ENCODE measurements at places on chromosomes 5 and 9.

DNA sequence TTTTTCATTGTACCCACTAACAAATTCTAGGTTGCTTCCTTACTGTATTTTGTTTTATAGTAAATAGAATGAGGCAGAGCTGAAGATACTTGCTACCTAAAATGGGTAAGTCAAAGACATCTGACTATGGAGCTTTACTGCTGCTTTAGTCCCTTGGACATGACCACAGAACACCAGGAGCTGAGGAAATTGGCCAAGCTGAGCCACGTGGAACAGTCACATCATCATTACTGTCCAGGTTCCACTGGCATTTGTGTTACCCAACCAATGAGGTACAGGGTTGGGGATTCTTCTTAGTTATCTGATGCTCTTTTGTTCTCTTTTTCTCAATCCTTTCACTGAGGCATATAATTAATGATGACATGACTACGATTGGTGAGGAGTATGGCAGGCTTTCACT is 47.1 kb downstream of the SSBP2 start:
- no peak for DNase-seq

DNA sequence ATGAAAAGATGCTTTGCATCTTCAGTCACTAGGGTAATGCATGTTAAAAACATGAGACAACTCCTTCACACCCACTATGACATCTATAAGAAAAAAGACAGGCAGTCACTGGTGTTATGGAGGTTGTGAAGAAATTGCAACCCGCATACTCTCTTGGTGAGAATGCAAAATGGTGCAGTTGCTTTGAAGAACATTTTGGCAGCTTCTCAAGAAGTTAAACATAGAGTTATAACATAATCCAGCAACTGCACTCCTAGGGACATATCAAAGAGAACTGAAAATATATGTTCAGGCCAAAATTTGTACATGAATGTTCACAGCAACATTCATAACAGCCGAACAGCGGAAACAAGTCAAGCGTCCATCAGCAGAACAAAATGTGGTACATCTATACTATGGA is 46.3 kb upstream of the TBC1D9B start:
- no peak for DNase-seq

DNA sequence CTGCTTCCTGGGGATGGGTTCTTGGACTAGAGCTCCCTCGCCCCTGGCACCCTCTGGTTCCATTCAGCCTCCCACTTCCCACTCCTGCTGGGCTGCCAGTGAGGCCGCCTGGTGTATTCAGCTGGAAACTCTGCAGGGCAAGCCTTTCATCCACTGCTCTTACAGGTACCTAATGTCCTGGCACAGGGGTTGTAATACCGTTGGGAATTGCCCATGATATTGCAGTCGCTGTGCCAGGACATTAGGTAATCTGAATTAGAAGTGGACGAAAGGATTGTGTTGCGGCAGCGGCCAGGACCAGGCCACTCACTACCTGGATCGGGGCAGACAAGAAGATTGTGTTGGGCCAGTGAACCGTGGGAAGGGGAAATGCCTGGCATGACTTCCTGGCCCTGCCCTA is 13.1 kb downstream of the TMOD1 start:
- no peak for DNase-seq

DNA sequence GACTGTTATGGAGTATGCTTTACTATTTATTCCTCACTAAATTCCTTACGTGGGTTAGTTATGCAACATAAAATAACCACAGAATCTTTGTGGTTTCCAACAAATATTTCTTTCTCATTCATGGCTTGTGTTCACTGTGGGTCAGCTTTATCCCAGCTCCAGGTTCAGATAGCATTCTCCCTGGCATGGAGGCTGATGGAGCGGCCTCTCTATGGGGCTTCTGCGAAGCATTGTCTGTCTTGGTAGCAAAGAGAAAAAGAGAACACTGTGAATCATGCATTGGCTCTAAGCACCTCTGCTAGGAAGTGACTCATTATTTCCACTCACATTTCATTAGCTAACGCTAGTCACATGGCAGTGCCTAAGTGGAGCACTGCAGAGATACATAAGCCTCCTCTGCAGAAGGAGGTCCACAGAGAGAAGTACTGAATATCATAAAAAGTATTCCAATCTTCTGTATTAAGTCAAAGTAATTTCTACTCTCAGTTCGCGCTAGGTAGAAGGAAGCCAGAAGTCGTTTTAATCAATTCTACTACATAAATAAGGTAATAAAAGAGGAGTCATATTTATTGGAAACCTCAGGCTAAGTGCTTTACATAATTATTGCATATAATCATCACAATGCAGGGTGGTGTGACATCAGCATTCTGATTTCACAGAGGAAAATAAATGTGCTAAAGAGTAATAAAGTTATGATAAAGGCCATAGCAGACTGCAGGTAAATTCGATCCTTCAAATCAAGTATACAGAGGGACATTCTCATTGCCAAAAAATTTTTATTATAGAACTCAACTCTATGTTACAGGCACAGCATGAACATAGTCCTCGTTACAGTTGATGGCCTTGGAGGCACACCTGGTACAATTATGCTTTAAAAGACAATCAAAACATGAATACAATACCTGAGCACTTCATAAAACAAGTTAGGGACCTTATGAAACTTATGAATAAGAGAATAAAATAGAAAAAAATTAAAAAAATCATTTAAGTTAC is 531.1 kb downstream of the CETN3 start:
- DNase-seq: peak; percentile 99

- no peak for DNase-seq
These were observed 25.1 kb upstream of the CD180 start for GRCh38 chr5:67221487-67222242.

DNA sequence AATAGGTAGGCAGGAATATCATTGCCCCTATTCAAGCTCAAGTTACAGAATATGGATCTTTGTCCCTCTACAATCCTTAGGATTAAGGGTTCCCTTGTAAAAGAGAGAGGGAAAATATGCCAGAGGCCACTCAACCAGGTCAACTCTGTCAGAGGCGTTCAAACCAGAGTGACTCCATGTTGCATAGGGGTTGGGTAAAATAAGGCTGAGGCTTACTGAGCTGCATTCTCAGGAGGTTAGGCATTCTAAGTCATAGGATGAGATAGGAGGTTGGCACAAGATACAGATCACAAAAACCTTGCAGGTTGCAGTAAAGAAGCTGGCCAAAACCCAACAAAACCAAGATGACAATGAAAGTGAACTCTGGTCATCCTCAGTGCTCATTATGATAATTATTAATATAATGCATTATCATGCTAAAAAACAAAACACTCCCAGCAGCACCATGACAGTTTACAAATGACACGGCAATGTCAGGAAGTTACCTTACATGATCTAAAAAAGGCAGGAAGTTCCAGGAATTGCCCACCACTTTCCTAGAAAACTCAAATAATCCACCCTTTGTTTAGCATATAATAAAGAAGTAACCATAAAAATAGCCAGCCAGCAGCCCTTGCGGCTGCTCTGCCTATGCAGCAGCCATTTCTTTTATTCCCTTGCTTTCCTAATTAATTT is 64.8 kb downstream of the ERP44 start:
- no peak for DNase-seq

GRCh38 chr5:14365831-14366430 is 215.7 kb upstream of the OTULINL start:
- peak; percentile 68 for DNase-seq

GRCh38 chr9:21317956-21318923 is 13.1 kb upstream of the IFNA5 start:
- peak; percentile 55 for DNase-seq

- DNase-seq: no peak
These were observed 208.8 kb upstream of the IRX2 start for GRCh38 chr5:2960294-2960693.

DNA sequence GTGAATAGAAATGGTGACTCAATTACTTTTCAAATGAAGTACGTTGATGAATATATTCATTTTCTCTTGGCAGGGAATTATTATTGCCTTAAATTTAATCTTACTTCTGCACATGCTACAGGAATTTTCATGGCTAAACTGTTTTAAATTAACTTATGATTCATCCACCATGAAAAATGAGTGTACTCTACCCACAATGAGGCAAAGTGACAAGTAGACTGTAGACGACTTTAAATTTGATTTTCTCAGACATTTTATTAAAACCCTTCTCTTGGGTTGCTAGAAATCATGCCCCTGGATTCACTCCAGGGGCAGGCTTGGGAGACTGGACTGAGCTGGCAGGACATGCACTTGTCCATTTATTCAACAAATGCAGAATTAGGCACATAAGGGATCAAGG is 23.5 kb upstream of the ERAP2 start:
- peak; percentile 40 for DNase-seq

GRCh38 chr5:142685418-142686209 is at the start of gene FGF1:
TSS of gene FGF1 (minus strand) at chr5:142686090. CDS start at chr5:142614127, 71,963 bp downstream.
- peak; percentile 76 for DNase-seq

GRCh38 chr9:88302579-88303324 is 85.5 kb upstream of the SPIN1 start:
- DNase-seq: no peak

GRCh38 chr5:175853573-175854230 is 17.7 kb upstream of the CPLX2 start:
- no peak for DNase-seq

DNA sequence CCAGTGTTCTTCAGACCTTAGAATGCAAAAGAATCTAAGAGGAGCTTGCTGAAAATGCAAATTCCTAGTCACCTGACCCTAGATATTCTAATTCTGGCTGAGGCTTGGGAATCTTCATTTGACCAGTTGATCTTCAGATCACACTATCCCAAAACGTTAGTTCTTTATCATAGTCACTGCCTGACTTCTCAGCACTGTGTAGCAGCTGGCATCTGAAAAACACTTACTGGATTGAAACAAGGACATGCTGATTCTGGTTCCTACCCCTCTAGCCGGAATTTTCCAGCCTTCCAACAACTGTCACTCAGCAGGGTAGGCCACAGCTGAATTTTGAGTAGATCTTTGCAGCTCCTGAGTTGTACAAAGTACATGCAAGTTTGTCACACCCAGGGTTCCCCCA is 72.2 kb downstream of the EBF1 start:
- no peak for DNase-seq

DNA sequence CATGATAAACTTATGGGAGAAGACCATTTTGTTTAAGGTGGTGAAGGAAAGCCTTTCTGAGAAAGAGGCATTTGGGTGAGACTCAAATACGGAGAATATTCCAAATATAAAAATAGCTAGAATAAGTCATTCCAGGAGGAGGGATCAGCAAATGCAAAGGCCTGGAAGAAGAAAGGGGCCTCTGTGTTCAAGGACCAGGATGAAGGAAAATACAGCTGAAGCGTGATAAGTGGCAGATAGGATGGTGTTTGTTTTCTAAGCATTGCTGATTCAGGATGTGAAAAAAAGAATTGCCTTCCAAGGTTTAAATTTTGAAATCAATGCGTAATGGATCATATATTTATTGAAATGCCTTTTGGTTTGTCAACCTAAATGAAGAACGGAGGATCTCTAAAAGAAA is 59.4 kb upstream of the CAST start:
- DNase-seq: no peak

GRCh38 chr5:23208959-23209431 is 298.4 kb upstream of the PRDM9 start:
- peak; percentile 29 for DNase-seq

DNA sequence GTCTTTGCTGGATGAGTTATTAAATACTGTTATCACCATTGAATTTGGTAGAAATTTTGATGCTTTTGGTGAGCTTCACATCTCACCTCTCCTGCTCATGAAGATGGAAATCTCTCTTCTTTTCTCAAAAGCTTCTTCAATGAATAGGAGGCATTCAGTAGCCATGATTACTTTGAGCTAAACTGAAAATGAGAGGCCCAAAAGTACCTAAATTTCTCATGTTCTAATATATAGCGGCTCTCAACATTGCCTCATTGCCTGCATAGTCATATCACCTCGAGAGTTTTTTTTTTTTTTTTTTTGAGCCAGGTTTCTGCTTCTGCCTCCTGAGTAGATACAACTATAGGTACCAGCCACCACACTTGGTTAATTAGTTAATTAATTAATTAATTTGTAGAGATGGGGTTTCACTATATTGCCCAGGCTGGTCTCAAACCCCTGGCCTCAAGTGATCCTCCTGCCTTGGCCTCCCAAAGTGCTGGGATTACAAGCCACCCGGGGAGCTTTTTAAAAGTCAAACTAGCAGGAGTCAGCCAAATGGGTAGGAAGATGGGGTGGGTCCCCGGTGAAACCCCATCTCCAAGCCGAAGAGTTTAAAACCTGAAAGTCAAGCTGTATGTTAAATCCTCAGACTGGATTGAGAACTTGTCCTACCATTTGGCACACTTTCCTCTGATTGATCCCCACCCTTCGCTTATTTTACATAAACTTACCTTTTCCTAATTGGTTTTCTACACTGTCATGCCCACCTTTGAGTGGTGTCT is 169.0 kb downstream of the DOCK2 start:
- DNase-seq: no peak

- no peak for DNase-seq
These were observed 92.7 kb upstream of the CACNA1B start for GRCh38 chr9:137784641-137785513.

DNA sequence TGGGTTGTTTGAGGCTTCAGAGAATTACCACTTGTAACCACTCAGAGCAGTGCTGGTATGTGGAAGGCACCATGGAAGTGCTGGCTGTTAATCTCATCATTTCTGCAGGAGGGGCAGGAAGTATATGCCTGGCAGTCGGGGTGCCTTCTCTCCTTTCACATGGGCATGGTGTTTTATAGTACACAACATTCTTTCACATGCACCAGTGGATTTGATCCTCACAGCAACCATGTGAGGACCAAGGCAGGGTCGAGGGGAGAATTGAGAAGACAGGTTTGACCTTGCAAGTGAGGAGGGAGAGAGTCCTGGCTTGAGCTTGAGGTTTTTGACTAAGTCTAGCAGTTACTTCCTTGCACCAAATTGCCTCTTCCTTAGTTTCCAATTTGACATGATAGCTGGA is 38.0 kb upstream of the TRPC7 start:
- DNase-seq: no peak

- DNase-seq: no peak
These were observed 161.2 kb downstream of the PDE4D start for GRCh38 chr5:59732301-59732700.

- no peak for DNase-seq
These were observed 37.6 kb upstream of the EIF4EBP3 start for GRCh38 chr5:140509898-140510297.

DNA sequence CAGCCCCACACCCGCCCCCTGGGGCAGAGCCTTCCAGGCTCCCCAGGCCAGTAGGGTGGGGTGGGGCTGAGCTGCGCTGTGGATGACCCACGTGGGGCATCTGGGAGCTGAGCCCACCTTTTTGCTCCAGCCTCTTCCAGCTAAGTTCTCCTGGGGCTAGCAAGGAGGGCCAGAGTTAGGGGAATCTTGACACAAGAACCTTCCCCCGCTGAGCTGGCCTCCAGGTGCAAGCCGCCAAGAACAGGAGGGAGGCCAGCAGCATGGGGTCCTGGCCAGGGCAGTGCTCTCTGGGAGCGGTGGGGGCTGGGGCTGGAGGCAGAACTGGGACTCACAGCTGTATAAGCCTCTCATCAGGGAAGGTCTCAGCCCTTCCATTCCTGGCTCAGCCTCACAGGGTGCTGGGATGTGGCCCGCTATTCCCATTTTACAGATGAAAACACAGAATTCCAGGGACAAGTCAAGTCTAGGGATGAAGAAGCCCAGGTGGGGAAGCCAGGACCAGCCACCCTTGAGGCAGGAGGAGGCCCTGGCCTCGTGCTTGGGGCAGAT is 21.5 kb downstream of the SARDH start:
- DNase-seq: no peak
